Naive thymus-derived CD8-positive, alpha-beta T cell (primary cell): ENCODE measurements at places on chromosomes 1 and 21. TPM values are rescaled to one million over a fixed set of nuclear protein-coding genes. Genes with fewer than 3 reads are reported as not detected.
A peak's percentile ranks its signal among the peaks of the same experiment; 100 is the strongest.

DNA sequence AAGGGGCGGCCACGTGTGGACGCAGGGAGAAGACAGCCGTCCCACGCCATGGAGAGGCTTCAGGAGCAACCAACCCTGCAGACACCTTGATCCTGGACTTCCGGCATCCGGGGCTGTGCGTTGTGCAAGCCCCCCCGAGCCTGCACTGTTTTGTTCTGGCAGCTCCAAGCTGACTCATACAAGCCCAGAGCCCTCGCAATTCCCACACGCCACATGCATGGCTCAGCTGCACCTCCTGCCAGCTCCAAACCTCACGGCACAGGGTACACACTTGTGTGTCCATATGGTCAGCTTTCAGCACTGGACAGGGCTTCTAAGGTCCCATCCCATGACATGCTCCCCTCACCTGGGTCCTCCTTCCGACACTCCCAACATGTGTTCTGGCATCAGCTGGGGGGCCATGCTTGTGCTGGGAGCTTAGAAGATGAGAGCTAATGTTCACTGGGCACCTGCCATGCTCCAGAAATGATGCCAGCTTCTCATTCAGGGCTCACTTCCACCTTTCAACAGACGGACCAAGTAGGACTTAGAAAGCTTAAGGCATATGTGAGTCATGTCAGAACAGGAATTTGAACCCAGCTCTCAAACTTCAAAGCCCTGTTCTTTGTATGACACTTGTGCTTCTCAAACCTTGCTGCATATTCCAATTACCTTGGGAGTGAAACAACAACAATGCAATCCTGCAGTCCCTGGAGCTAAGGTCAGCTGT is 137.3 kb downstream of the PGBD5 start:
- no peak for DNase-seq

- DNase-seq, result no peak
Measured at GRCh38 chr1:173150795-173151194, 56.3 kb downstream of the TNFSF4 start.

- DNase-seq, result no peak
Measured at GRCh38 chr21:35398346-35398982, 349.4 kb upstream of the RUNX1 start.

DNA sequence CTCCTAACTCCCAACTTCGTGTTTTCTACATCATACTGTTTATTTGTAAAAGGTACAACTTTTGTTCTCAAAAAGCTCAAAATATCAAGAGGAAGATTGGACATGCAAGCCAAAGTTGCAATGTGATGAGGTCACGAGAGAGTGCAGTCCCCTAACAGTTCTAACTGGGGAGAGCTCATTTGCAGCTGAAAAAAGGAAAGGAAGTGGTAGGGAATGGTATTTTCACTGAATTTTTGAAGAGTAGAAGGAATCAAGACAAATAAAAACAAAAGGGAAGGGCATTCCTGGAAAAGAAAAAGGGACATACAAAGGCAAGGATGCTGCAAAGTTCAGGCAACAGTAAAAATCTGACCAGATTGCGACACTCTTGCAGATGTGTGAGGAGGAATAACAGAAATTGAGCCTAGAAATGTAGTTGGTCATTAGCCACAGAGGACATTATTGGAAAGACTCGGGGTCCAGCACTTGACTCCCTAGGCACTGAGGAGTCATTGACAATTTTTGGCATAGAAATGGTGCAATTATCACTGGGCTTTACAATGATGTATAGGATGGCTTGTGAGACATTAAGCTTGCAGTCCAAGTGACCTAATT is 67.9 kb downstream of the TBX15 start:
- no peak for DNase-seq

- DNase-seq, result no peak
Measured at GRCh38 chr1:159778266-159778665, 2.5 kb upstream of the DUSP23 start.

Gene ADAM30
- polyA plus RNA-seq, result not detected

DNA sequence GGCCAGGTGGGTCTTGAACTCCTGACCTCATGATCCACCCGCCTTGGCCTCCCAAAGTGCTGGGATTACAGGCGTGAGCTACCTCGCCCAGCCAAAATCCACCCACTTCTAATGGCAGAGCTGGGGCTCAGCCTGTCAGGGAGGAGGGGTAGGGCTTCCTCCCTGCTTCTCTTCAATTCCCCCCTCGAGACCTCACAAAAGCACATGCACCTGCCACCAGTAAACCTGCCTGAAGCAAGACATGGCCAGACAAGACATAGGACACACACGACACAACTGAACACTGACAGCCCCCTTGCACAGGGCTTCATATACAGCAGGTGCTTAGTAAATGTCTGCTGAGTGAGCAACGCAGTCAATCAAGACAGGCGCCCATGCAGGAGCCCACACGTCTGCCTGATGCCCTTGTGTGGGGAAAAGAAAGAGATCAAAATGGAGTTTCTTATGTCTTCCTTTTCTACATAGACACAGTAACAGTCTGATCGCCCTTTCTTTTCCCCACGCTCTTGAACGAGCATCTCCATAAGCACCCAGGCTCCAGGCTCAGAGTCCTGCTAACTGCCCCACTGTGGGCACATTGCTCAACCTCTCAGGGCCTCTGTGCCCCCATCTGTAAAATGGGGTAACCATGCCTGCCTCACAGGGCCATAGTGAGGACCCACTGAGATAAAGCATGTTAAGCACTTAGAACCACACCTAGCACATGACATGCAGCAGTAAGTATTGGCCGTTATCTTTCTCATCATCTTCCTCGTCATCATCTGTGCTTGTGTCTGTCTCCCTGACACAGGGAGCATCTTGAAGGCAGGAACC is 8.8 kb downstream of the SDC3 start:
- DNase-seq, result no peak

GRCh38 chr1:57464756-57465155 is 40.9 kb upstream of the DAB1 start:
- no peak for DNase-seq

- DNase-seq, result no peak
Measured at GRCh38 chr1:29505532-29506220, 269.4 kb downstream of the PTPRU start.

DNA sequence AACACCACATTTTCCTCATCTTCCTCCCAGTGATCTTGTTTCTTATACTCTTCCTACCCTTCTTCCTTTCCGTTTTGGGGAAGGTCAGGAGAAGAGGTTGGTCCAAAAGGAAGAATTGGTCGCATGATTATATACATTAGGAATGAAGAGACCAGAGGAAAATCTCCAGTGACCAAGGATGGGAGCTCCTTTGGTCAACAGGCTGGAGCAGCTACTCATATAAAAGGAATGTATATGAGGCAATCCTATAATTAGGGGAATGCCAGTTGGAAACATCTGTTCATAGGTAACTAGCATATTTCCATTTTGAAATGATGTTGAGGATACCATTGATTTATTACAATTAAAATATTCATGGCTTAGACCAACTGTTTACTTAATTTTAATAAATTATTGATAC is 114.5 kb downstream of the LRRC40 start:
- no peak for DNase-seq

Gene OR2T34
- not detected for polyA plus RNA-seq

Gene GBP7
- polyA plus RNA-seq, result not detected

Gene OR6K3
- not detected for polyA plus RNA-seq

Gene FNBP1L
- polyA plus RNA-seq, result 0.79 TPM

- DNase-seq, result no peak
Measured at GRCh38 chr1:94060720-94061119, 60.2 kb downstream of the ABCA4 start.

- no peak for DNase-seq
Measured at GRCh38 chr1:160985723-160986122, 31.1 kb upstream of the ITLN2 start.

DNA sequence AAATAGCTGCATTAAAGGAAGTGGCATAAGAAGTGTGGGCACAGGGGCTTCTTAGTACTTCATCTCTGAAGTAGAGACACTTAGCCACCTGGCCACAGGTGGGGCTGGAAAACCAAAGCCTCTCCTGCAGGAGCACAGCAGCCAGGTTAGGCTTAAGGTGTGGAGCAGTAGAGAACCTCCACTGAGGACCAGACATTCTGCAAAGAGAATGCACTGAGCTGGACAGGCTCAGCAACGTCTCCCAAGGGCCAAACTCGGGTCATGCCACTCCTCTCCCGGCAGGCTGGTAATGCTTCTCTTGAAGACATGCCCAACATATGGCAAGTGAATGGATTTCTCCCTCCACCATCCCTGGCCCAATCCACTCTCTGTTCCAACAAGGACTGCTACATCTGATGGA is 33.0 kb upstream of the LRRC38 start:
- no peak for DNase-seq

- no peak for DNase-seq
Measured at GRCh38 chr1:43292216-43292615, 6.8 kb upstream of the C1orf210 start.

DNA sequence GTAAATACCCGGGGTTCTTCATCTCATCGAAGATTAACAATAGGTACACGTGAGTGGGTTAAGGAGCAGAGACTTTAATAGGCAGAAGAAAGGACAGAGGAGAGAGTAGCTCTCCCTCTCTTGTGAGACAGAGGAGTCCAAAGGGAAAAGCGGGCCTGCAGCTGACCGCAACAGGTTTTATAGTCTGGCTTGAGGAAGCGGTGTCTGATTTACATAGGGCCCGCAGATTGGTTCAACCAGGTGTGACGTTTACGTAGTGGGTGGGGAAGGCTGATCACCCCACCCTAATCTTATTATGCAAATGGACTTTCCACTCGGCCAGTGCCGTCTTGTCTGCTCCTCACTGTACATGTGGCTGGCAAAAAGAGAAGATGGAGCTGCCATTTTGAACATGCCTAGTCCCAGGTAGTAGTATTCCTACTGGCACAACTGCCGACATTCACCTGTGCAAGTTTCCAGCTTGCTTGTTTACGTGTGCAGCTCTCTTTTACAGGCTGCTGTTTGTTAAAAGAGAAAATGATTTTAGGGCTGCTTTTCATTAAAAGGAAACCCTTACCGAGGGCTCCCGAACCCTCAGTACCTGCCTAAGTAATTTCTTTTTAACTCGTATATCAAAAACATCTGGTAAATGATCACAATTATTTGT is 10.6 kb downstream of the CDC14A start:
- no peak for DNase-seq

- DNase-seq, result no peak
Measured at GRCh38 chr1:209063767-209064659, 519.5 kb upstream of the CAMK1G start.

- DNase-seq, result peak; percentile 36
Measured at GRCh38 chr1:159921700-159922504, 3.4 kb downstream of the TAGLN2 start.

Gene ZNF683
- 6.3 TPM for polyA plus RNA-seq

- no peak for DNase-seq
Measured at GRCh38 chr1:228770779-228771223, 35.5 kb downstream of the RHOU start.

Gene EXO5
- polyA plus RNA-seq, result 4.5 TPM

Gene FAM72A
- not detected for polyA plus RNA-seq

DNA sequence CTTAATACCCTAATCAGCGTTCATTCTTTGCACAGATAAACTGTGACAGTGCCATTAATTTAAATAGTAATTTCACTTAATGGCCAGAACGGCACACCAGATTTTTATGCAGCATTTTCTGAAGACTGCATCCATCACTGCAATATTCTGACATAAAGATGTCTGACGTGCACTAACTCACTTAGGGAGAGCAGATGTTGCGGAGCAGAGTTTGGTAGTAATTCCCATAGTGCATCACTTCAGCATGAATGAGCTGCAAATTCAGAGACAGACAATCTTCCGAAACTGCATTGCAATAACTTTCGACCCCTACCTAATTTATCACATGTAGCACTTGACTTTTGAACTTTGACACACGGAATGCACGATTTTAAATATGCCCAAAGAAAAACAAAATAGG is 225.3 kb downstream of the KCTD3 start:
- DNase-seq, result no peak

DNA sequence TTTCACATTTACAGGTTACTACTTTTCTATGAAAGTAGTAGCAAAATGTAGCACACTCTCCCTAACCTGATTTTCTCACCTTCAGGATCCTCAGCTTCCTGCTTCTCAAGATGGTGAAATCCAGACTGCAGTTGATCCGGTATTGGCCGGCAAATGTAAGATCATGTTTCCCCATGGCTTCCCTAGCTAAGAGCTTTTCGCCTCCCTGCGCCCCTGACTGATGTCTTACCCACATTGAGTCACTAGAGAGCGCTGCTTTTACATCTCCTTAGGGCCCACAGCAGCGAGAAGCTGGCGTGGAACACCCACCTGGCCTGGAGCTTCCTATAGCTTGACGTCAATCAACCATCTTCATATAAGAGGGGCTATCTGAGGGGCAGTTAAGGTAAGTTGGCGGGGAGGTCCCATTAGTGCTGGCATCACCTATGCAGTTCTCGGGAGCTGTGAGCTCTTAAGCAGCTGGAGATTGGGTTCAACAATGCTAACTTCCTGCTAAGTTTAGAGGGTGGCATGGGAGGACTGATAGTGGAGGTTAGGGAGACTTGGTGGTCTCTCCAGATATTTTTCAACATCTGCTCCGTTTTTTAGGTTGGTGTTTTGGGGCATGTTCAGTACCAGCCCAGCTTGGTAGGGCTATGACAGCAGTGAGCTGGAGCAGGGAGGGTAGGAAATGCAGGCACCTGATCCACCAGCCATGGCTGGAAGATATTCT is 5.5 kb downstream of the PTPN7 start:
- DNase-seq, result peak; percentile 53

GRCh38 chr1:151494741-151495281 is 16.4 kb upstream of the CGN start:
- no peak for DNase-seq

- DNase-seq, result no peak
Measured at GRCh38 chr1:2053217-2053616, 3.0 kb downstream of the PRKCZ start.

DNA sequence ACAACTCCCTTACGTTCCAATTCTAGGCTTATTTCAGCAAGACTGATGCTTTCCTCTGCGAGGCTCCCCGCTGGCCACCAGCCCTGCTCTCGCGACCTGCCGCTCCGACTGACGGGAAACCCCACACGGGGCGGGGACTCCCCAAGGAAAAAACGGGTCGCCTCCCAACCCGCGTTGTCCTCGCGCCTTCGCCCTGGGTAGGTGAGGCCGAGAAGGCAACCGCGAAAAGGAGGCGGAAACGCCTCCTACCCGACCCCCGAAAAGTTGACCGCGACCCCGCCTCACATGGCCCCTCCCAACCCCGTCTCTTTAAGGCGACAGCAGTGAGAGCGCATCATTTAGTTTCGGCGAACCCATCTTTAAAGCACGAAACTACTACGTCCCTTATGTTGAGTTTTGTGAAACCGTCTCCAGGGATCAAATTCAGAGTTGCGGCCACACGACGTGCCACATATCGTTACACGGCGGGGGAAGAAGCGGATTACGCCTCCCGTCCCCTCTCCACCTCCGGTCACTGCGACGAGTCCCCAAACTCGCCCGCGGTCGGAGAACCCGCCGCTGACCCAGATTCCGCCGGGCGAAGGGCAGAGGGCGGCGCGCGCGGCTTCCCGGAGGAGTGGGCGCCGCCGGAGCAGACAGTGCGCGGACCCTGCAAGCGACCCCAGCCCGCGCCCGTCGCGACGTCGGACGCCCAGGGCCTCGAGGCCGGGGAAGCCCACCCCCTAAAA is 1.2 kb downstream of the ANP32E start:
- DNase-seq, result peak; percentile 85

- no peak for DNase-seq
Measured at GRCh38 chr1:85349224-85349623, 72.8 kb upstream of the BCL10 start.

- DNase-seq, result no peak
Measured at GRCh38 chr21:45126204-45126626, 51.8 kb downstream of the ADARB1 start.

- DNase-seq, result no peak
Measured at GRCh38 chr21:29403301-29403700, 104.6 kb downstream of the BACH1 start.

Gene MMP23B
- 1.1 TPM for polyA plus RNA-seq

GRCh38 chr1:109104364-109105151 is 9.4 kb upstream of the ELAPOR1 start:
- no peak for DNase-seq

- no peak for DNase-seq
Measured at GRCh38 chr1:183578856-183579255, 11.4 kb downstream of the NCF2 start.
